ENCODE measurements at places on chromosomes 4 and X.

GRCh38 chr4:26074712-26075430 lies 160.9 kb downstream of the SMIM20 start:
- DNase-seq: no peak

DNA sequence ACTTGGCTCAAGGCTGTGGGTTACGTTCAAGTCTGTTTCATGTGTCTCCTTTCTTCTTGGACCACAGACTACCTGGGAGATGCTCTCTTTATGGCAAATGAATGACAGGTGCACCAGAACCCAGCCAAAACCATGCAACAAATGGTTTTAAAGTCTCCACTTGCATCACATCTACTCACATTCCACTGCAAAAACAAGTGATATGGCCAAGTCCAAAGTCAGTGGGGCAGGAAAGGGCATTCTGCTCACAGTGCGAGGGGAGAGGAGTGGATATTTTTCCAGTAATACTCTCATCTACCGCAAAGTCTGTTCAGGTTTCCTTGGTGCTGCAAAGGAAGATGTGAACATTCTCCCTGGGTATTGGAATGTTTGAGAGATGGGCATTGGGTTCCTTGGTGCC lies 120.5 kb downstream of the UCHL1 start:
- no peak for DNase-seq

DNA sequence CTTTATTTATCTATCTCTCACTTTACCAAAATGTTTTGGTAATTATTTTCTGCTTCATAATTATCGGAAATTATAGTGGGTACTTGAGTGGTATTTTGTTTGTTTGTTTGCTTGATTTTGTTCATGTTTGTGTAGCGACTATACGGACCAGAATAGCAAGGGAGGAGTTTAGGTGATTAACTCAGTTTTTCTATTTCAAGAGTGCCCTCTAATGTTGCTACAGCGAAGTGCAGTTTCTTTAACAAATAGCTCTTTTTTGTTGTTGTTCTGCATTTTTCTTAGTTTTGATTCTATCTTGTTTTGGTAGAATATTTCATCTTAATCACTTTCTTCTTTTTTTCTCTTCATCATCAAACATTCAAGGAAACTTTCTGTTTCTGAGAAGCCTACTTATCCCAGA lies 40.8 kb upstream of the QRFPR start:
- no peak for DNase-seq

DNA sequence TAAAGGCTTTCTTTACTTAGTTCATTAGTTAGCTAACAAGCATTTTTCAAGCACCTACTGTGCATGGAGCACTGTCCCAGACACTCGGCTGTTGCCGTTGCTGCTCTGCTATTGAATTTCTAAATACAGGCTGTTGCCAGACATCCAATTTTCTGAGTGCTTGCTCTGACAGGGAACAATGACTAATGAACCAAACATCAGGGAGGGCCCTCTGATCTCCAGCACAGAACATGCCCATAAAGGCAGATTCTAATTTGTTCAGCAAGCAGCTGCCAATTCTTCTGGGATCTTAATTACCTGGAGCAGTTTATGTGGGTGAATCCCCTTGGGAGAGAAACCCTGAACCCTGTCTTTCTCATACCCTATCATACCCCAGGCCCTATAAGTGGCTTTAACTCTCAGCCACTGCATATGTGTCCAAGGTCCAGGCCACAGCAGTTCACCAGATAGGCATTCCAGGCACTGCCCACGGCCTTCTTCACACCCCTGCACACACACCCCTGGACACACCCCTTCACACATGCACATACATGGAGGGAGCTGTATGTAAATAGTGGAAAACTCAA lies 27.9 kb downstream of the TSC22D3 start:
- no peak for DNase-seq

- DNase-seq: no peak
These were observed 10.0 kb downstream of the FBXW7 start for GRCh38 chr4:152525878-152526277.

- DNase-seq: no peak
These were observed 141.4 kb downstream of the GALNTL6 start for GRCh38 chr4:171954650-171955049.

GRCh38 chr4:172900900-172901299 lies 267.7 kb upstream of the GALNT7 start:
- DNase-seq: no peak

GRCh38 chr4:135249024-135249423 lies 1047.4 kb upstream of the PABPC4L start:
- no peak for DNase-seq

DNA sequence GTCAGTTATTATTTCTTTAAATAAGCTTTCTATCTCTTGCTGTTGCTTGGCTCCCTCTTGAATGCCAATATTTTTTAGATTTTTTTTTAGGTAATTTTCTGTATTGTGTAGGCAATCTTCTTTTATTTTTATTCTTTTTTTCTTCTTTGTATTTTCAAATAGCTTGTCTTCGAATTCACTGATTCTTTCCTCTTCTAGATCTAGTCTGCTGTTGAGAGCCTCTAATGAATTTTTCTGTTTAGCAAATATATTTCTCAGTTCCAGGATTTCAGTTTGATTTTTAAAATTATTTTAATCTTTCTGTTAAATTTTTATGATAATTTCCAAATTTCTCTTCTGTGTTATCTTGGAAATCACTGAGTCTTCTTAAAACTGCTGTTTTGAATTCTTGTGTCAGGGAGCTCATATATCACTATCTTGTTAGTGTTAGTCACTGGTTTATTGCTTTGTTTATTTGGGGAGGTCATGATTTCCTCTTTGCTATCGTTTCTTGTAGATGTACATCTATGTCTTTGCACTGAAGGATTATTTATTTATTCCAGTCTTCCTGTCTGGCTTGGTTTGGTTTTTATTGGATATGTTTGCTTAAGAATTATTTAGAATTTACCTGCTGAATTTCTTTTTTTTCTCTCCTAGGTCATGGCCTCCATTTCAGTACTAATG lies 39.9 kb upstream of the GPRIN3 start:
- DNase-seq: no peak

- DNase-seq: no peak
These were observed 71.1 kb upstream of the KCNIP4 start for GRCh38 chr4:22019676-22020075.

DNA sequence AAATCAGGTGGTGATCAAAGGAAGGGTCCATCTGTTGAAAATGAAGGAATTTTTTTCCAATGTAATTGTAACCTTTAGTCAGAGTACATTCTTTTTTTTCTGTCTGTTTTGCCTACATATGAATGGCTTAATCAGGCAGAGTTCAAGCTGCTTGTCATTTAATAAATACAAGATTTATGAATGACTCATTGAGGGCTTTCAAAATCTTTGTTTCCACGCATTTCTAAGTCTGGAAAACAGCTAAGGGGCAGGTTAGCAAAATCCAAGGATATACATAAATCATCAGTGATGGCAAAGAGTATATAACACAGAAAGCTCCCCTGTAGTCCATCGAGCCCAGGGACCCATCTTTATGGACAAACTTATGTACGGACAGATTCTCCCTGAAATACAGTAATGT lies 1.8 kb downstream of the CA5B start:
- DNase-seq: no peak

- no peak for DNase-seq
These were observed 877.0 kb upstream of the GRID2 start for GRCh38 chr4:91426725-91427124.

DNA sequence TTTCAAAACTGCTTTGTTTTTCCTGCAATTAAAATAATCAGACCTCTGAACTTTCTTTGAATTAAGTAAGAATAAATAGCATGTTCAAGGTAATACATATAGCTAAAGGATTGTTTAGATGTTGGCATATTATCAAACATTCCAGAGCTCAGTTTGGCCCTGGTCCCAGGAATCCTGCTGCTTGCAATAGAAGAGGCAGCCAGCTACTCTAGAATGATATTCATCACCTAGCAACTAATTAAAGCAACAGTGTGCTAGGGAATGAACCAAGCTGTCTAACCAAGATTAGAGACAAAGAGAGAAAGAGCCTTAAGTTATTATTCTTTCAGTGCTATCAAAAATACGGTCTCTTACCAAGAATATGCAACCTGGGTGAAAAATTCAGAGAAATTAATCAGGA lies 460.9 kb downstream of the GABRG1 start:
- no peak for DNase-seq

- no peak for DNase-seq
These were observed 171.6 kb downstream of the FAT4 start for GRCh38 chr4:125486351-125486750.

GRCh38 chr4:116438981-116439729 lies 646.2 kb downstream of the TRAM1L1 start:
- no peak for DNase-seq

GRCh38 chrX:74536152-74536831 lies 78.1 kb downstream of the RLIM start:
- peak; percentile 60 for DNase-seq

DNA sequence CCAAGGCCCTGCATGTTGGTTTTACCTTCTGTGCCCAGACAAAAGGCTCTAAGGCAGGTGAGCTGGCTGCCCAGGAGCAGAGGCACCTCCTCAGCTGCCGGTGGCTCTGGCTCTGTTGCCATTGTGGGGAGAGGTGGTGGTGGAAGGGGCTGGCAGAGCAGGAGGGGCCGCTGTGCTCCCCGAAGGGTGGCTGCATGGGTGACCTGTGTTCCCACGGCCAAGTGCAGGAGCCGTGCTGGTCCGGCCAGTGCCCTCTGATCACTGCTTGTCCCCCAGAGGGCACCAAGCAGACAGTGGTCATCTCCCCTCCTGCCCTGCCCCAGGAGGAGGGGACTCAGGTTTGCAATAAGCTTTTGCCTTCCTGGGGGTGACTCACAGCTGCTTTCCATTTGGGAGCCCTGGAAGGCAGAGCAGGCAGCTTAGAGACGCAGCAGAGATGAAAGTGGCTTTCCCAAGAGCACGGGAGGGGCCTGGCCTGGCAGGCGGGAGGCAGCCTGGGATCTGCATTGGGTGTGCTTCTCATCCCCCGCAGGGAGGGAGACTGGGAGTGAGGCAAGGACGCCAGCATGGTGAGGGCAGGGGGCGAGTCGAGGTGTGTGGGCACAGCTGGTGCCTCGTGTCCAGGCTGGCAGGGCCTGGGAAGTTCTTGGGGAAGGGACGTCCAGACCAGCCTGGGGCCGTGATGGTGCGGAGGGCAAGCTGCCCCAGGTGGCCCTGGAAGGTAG lies 28.7 kb downstream of the DOK7 start:
- DNase-seq: no peak

DNA sequence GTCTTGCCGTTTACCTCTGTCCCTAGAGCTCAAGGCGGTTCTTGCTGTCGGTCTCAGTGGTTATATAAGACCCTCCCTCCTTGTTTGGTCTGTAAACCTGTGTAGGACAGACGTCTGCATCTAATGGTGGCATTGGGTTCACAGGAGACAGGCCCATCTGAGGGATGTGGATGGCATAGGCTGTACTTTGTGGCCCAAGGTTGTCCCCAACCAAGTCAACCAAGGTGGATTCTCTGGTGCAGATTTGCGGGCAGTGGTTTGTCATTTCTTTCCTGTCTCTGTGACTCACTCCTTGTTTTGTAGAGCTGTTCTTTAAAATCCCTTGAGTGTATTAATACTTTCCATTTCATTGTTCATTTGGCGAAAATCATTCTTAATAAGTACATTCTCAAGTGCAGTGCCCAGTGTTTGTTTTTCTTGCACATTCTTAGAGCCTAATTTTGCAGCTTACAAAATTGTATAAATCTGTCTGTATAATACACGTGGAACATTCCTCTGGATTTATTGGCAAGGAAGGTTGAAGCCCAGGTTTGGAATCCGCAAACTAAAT lies 68.0 kb upstream of the TLR2 start:
- no peak for DNase-seq

- no peak for DNase-seq
These were observed 25.2 kb upstream of the FGFR3 start for GRCh38 chr4:1767770-1768366.

GRCh38 chr4:10524196-10524833 lies 67.1 kb upstream of the ZNF518B start:
- no peak for DNase-seq

- DNase-seq: no peak
These were observed 26.2 kb upstream of the TMEM150C start for GRCh38 chr4:82587826-82588540.

- DNase-seq: no peak
These were observed 3.8 kb upstream of the RPS6KA3 start for GRCh38 chrX:20270562-20270890.

GRCh38 chr4:79253924-79254323 lies 71.9 kb downstream of the NAA11 start:
- DNase-seq: no peak

- peak; percentile 64 for DNase-seq
These were observed 130.6 kb upstream of the GLRA2 start for GRCh38 chrX:14398725-14399124.

DNA sequence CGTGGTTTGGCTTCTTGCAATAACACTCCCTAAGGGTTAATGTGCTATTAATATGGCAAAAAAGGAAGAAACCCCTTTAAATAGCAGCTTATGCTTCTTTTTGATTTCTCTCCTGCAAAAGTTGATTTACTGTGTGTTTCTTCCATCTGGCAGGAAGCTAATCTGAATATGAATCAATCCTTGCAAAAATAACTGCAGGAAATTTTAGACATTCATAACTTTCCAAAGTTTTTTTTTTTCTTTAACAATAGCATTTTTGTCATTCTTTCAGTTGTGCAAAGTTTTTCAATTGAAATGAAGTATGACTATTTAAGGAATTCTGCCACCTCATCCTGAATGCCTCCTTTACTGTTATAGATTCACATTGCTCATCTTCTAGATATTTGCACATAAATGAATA lies 115.6 kb downstream of the SPANXA1 start:
- no peak for DNase-seq

GRCh38 chr4:81040012-81040659 lies 9.6 kb downstream of the BMP3 start:
- DNase-seq: no peak

- DNase-seq: no peak
These were observed 266.3 kb downstream of the PDGFC start for GRCh38 chr4:156705311-156705710.

DNA sequence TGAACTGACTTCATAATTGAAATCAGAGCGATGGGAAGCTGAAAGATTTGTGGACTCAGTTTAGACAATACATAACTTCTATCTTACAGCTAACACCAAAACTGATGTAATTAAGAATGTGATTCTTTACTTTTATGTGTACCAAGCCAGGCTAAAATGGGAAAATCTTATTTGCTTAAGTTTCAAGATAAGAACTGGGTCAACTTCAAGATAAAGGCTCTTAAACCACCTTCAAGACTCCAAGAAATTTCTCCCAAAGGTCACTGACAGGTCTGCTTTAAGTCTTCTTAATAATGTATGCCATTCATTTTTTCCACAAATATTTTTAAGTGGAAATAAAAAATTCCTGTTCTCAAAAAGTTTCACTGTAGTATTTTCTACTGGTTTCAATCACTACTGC lies 55.5 kb downstream of the DDX60 start:
- no peak for DNase-seq

DNA sequence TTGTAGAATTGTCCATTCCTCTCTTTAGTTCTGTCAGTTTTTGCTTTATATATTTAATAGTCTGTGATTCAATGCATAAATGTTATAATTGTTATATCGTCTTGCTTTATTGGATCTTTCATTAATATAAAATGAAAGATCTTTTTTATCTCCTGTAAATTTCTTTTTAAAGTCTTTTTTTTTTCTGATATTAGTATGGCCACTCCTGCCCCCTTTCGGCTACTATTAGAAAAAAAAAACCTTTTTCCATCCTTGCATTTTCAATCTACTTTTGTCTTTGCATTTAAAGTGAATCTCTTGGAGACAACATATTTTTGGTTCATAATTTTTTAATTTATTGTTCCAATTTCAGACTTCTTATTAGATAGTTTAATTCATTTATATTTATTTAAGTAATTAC lies 677.4 kb upstream of the NDST4 start:
- DNase-seq: no peak
